Stimulated activated CD4-positive, alpha-beta T cell treated with anti-CD3 and anti-CD28 coated beads, TNF-alpha, amount 100 ng/mL, for 48 hours (primary cell): ENCODE measurements at places on chromosomes 3 and 15.

DNA sequence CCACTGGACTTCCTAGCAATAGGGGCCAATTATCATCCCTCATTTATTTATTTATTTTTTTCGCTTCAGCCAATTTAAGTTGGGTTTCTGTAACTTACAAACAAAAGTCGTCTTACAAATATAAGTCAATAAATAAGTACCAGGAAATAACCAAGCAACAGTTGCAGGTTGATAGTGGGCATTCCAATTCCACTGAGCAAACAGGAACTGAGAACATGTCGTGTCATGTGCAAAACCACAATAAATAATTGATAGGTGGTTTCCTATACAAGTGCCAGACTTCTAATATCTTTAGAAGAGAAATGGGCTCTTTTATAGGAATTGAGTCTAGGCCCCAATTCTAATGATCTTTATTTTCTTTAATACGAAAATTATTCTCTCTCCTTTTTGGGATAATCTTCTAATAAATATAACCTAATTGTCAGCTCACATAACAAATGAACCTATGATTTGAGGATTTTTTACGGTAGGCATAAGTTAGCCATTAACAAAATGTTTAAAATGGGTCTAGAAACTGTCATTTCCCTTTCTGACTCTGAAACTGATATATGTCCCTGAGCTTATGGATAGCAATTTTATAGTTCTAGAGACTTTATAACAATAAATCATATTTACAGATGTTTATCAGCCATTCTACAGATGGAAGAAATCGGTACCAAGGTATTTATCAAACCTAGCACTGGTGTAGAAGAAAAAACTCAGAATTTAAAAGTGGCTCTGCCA lies 571.8 kb downstream of the FOXP1 start:
- DNase-seq, result no peak

GRCh38 chr3:71051893-71052687 lies 531.4 kb downstream of the FOXP1 start:
- no peak for DNase-seq

- no peak for DNase-seq
Measured at GRCh38 chr3:152818027-152818426, 16.9 kb upstream of the P2RY1 start.

GRCh38 chr3:111159391-111159790 lies 87.8 kb downstream of the NECTIN3 start:
- no peak for DNase-seq

DNA sequence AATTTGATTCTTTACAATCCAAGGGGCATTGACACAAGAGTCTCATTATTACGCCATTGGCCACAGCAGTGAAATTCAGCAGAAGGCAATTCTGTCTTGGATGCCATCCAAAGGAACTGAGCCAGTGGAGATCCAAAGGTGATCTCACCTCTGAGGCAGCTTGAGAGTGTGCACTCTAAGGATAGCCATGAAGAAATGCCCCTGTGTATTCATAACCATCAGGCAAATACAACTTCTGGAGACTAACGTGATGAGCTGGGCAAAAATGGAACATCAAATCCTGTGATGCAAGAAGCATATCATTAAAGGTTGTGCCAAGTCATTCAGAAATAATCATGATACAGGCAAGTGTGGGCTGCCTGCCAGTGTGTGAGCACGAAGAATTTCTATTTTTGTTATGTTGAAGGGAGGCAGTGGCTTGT lies 41.4 kb downstream of the ROBO2 start:
- no peak for DNase-seq

DNA sequence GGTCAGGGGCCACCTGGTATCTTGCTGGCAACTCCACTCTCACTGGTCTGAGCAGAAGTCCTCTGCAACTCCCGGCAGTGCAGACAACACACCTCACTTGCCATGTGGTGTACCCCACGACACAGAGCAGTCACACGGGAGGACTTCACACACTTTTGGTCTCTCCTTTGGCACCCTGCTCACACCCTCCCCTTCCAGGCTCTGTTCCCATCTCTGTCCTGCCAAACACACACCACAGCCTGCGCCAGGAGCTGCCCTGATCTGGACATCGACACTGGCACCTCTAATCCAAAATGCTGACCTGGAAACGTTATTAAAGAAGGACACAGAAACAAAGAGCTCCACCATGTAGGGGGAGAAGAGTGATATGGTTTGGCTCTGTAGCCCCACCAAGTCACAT lies 57.2 kb downstream of the SLC41A3 start:
- DNase-seq, result no peak

DNA sequence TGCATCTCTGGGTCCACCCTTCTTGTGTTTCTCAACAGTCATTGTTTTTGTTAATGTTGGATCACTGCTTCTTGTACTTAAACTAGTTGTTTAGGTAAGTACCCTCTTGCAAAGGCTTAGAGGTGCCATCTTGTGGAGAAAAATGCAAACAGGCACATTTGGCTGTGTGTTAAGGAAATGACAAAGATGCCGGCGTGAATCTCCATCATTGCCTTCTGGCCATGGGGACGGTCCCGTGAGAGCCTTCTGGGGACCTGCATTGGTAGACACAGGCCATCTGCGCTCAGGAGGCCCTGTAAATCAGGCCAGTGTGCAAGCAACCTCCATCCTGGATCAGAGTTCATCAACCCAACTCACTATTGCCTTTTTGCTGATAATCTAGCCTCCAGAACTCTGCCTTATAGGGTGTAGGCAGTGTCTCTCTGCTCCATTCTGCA lies 158.6 kb upstream of the NR2E3 start:
- no peak for DNase-seq

- DNase-seq, result no peak
Measured at GRCh38 chr15:44069489-44069888, 125.6 kb downstream of the FRMD5 start.

GRCh38 chr3:146817704-146818103 lies 212.6 kb upstream of the PLSCR5 start:
- DNase-seq, result no peak

DNA sequence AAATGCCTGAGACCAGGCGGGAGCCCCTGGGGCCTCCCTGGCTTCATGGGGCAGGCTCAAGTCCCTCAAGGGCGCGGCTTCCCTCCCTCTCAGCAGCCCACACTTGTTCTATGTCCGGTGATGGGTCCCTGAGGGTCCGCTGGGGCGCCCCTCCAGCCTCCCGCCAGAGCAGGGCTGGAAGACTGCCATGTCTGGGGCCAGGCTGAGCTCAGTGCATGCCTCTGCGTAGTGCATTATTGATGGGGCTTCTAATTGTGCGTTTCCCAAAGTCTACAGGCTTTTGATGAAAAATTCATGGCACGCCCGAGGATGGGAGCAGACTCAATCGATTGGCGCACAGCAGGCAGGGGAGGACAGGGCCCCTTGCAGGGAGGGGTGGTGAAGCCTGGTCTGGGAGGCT lies 51.3 kb downstream of the CYP11A1 start:
- DNase-seq, result no peak

DNA sequence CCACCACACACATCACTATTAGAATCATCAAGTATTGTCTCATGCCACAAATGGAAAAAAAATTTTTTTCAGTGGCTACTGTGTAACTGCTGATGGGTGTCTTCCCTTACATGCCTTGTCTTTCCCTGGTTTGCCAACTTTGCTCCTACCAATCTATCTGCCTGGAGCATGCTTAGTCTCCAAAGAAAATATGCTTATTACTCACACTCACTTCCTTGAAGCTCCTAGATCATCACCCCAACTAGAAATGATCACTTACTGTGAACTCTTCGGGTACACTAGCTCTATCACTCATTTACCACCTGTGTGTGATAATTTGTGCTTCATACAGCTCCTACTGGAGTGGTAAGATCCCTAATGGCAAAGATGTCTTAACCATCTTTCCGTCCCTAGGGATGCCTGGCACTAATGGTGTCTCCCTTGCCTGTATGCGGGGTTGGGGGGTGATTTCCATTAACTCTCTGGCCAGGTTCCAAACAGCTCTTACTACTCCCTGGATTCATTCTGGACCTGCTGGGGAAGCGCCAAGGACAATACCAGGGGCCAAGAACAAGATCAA lies 799 bp downstream of the VPS33B start:
- DNase-seq, result no peak
